Heart right ventricle (tissue), 16 donors: ENCODE measurements at places on chromosomes 4 and X. TPM values are rescaled to one million over a fixed set of nuclear protein-coding genes. Genes with fewer than 3 reads are reported as not detected.

MAGEA9B gene
- polyA plus RNA-seq, result not detected

LONRF3 gene
- 0.65 TPM for polyA plus RNA-seq

PHEX gene
- polyA plus RNA-seq, result not detected

HEPH gene
- polyA plus RNA-seq, result 6.7 TPM

MMRN1 gene
- polyA plus RNA-seq, result 0.80 TPM

ARMCX1 gene
- 16.1 TPM for polyA plus RNA-seq

TRPC5OS gene
- not detected for polyA plus RNA-seq

CLNK gene
- polyA plus RNA-seq, result not detected

PHKA1 gene
- polyA plus RNA-seq, result 5.0 TPM

TCP11X2 gene
- not detected for polyA plus RNA-seq

ZCCHC18 gene
- polyA plus RNA-seq, result 0.80 TPM

COL4A5 gene
- 12.7 TPM for polyA plus RNA-seq

SLC4A4 gene
- polyA plus RNA-seq, result 1.3 TPM

IDS gene
- 30.5 TPM for polyA plus RNA-seq

OTUD6A gene
- polyA plus RNA-seq, result not detected

H2BW2 gene
- polyA plus RNA-seq, result not detected

KDR gene
- polyA plus RNA-seq, result 9.9 TPM

PRRG1 gene
- polyA plus RNA-seq, result 4.0 TPM

USP9X gene
- 11.3 TPM for polyA plus RNA-seq

SPATA18 gene
- 0.16 TPM for polyA plus RNA-seq

EIF1AX gene
- polyA plus RNA-seq, result 59.8 TPM

EPHA5 gene
- polyA plus RNA-seq, result 0.15 TPM

ANK2 gene
- polyA plus RNA-seq, result 29.7 TPM

RHOH gene
- 0.20 TPM for polyA plus RNA-seq

PLK4 gene
- 0.22 TPM for polyA plus RNA-seq

P2RY4 gene
- 0.03 TPM for polyA plus RNA-seq

GPR82 gene
- polyA plus RNA-seq, result not detected

FHDC1 gene
- 0.19 TPM for polyA plus RNA-seq

FGFBP2 gene
- 2.3 TPM for polyA plus RNA-seq

EMCN gene
- polyA plus RNA-seq, result 14.8 TPM

IL1RAPL1 gene
- polyA plus RNA-seq, result 0.13 TPM

CFAP99 gene
- polyA plus RNA-seq, result not detected

PROM1 gene
- 4.5 TPM for polyA plus RNA-seq

FMR1NB gene
- not detected for polyA plus RNA-seq

TEX11 gene
- not detected for polyA plus RNA-seq

PITX2 gene
- polyA plus RNA-seq, result 0.04 TPM

IL1RAPL2 gene
- polyA plus RNA-seq, result not detected

SORCS2 gene
- polyA plus RNA-seq, result 0.25 TPM

CXCL1 gene
- 1.8 TPM for polyA plus RNA-seq

VCX gene
- polyA plus RNA-seq, result not detected

SSX1 gene
- polyA plus RNA-seq, result not detected

MPP1 gene
- 18.4 TPM for polyA plus RNA-seq
